ENCODE measurements at places on chromosomes 16 and 17.
A peak's percentile ranks its signal among the peaks of the same experiment; 100 is the strongest.

DNA sequence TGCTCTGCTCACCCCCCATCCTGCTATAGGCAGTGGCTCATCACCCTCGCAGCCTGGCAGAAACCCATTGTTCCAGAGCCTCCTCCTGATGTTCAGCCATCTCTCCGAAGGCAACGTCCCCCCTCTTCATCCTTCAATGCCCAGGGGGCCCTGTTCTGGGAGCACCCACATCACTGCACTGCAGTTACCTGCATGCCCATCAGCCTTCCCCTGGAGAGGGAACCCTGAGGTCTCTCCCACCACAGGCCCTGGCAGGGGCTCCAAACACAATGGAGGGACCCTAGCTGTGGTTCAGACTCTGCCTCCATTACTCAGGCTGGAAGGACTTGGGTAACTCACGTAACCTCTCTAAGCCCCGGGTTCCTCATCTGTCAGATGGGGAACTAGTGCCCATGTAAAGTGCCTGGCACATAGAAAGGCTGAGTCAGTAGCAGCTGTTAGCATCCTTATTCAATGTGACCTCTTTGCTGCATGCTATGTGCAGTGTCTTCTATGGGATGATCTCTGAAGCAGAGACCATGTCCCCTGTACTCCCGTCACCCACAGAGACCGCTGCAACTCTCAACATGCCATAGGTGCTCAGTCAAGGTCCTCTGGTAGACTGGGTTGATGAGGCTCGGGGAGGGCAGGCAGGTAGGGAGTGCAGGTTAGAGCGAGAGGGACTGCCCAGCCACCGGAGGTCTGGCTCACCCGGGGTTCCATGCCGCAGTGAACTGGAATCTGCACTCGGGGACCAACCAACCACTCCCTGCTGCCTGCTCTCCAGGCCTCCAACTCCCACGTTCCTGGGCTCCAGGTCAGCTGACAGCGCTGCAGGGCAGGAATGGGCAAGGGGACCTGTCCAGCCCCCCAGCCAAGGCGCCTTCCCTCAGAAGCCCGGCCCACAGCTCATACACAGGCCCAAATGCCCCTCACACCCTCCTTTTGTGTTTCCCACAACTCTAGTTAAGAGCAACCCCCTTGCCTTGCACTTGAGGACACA, 233.2 kb downstream of the ZNF423 start:
- no peak for DNase-seq

DNA sequence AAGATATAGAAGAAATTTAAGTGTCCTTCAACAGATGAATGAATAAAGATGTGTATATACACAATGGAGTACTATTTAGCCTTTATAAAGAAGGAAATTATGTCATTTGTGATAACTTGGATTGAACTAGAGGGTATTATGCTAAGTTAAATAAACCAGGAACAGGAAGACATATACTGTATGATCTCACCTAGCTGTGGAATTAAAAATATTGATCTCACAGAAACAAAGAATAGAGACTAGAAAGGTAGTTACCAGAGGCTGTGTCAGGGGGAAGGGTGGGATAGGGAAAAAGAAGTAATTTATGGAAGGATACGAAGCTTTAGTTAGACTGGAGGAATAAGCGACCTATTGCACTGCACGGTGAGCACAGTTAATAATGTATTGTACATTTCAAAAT, 5.4 kb upstream of the ZNF267 start:
- DNase-seq, result no peak

DNA sequence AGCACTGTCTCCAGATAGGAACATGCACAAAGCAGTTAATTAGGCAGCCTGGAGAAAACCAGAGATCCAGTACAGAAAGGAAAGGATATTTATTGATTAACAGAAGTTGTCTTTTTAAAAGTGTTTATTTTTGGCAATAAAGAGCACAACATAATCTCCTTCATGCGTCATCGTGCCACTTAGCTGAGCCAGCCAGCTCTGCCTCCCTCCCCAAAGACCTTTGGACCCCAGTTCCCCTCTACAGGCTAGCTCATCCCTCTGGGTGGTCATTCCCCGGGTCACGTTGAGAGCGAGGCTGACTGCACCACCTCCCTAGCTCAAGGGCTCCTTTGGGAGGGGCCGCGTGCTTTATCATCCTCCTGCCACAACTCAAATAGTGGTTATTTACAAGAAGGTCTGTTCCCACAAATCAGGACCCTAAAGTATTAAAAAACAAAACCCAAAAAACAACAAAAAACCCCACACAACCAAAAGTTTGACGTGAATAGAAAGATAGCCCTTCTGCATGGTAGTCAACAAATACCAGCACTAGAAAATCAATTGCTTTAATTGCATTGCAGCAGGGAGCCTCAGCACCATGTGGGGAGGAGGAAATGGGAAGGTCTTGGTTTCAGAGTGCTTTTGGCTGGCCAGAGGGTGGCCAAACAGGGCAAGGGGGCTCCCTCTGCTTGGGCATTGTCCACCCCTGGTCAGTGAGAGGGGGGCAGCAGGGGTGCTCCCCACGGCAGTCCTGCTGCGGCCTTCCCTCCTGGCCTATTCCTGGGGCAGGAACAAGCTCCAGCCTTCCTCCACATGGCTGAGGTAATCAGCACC, 9.6 kb downstream of the POLR2C start:
- peak; percentile 67 for DNase-seq

GRCh38 chr17:49439673-49440571, 25.2 kb upstream of the PHB1 start:
- DNase-seq, result no peak

DNA sequence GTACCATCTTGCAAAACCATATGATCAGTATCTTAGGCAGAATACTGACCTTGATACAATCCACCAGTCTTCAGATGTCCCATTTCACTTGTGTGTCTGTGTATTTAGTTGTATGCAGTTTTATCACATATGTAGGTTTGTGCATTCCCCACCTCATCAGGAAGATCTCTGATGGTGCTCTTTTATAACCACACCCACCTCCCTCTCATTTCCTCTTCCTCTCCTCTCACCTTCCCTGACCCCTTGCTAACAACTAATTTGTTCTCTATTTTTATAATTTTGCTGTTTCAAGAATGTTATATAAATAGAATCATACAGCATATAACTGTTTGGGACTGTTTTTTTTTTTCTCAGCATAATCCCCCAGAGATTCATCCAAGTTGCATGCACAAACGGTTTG, 52.0 kb upstream of the ACSM2B start:
- no peak for DNase-seq

DNA sequence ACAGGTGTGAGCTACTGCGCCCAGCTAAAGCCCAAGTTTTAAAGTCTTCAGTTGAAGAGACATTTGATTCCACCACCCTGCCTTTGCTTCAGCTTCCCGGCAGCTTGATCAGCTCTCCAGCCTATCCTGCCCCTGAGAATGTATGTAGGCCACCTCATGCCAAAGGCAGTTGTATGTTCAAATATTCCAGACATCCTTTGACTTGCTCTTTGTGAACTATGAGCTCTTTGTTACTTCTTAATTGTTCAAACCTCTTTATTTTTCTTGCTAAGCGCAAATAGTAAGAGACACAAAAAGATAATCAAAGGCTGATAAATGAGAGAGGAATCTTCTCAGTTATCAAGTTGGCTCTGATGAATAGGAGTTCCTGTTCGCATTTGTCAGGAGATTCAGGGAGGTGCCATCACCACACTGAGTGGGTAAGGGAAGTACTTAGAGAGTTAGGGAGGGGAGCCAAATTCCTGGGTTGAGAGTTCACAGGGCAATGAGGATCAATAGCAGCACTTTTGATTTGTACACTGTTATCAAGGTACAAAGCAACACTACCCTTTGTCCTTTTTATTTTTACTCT, 32.0 kb upstream of the SUPT4H1 start:
- DNase-seq, result no peak

GRCh38 chr16:81142864-81143263, 46.7 kb upstream of the GCSH start:
- DNase-seq, result no peak

DNA sequence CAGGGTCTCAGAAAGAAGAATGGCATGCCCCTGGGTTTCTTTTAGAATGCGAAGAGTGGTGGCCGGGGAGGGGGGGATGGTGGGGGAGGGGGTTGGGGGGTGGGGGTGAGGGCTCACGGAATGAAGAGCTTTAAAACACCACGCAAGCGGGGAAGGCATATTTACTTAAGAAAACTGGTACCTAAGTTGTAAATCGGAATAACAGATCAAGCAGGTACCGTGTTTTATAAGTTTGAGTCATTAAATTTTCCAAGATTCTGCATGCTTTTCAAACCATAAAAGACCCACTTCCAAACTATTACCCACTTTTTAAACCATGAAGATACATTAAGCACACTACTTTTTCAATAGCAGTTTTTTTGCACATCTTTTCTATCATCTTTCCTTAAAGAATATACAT, 130.2 kb downstream of the STX8 start:
- no peak for DNase-seq

GRCh38 chr16:71358464-71358998, at the start of gene CALB2:
TSS of gene CALB2 (plus strand) at chr16:71358723. CDS start at chr16:71358793, 70 bp downstream.
- peak; percentile 75 for DNase-seq

DNA sequence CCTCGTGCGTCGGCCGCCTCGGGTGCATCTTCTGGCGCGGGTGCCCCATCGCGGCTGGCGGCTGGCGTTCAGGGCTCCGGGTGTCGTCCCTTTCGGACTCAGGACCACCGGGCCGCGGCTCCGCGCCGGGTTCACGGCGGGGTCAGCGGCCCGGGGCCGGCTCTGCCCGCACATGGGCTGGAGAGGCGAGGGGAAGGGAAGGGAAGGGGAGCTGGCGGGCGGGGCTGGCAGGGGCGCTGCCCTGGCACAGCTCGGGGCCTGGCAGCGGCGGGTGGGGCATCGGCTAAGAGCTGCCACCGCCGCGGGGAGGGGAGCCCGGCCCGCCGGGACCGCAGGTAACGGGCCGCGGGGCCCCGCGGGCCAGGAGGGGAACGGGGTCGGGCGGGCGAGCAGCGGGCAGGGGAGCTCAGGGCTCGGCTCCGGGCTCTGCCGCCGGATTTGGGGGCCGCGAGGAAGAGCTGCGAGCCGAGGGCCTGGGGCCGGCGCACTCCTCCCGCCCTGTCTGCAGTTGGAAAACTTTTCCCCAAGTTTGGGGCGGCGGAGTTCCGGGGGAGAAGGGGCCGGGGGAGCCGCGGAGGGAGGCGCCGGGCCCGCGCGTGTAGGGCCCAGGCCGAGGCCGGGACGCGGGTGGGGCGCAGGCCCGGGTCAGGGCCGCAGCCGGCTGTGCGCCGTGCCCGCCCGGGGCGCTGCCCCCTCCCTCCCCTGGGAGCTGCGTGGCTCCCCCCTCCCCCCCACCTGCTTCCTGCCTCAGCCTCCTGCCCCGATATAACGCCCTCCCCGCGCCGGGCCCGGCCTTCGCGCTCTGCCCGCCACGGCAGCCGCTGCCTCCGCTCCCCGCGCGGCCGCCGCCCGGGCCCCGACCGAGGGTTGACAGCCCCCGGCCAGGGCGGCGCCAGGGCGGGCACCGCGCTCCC, 646 bp downstream of the HIC1 start:
- DNase-seq, result peak; percentile 41

- no peak for DNase-seq
These were observed 47.9 kb downstream of the UBE2G1 start for GRCh38 chr17:4318596-4318995.

- DNase-seq, result no peak
These were observed 11.8 kb downstream of the IRX5 start for GRCh38 chr16:54942353-54942943.

GRCh38 chr17:38464723-38465390, 36.6 kb downstream of the ARHGAP23 start:
- DNase-seq, result peak; percentile 80

GRCh38 chr16:86095131-86095752, 196.3 kb downstream of the IRF8 start:
- no peak for DNase-seq

DNA sequence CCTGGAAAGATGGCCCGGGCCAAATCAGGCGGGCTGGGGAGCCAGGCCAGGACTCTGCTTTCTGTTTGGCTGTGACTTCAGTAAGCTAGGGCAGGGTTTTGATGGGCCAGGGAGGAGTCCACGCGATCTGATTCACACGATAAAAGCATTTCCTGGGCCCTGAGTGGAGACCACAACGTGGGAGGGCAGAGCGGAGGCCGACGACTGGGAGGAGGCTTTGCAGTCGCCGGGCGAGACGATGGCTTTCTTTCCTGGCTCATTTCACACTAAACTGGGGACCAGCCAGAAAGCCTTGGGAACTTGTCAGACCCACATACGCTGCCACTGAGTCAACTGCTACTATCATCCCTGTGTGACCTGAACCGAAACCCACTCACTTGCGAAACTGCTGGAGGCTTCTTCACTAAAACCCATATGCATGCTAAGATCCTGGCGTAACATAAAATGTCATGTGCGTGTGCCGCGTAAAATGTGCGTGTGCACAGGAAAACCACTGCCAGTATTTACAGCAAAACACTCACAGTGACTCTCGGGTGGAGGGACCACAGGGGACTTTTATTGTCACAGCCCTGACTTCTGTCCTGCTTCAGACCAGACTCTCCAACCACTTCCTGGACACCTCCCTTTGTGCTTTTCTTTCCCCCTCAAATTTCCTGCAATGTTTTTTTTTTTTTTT, 14.2 kb upstream of the RHBDF2 start:
- peak; percentile 81 for DNase-seq

GRCh38 chr16:84761448-84762368, 58.1 kb upstream of the CRISPLD2 start:
- no peak for DNase-seq
